Head of caudate nucleus (tissue), 42 donors: ENCODE measurements at places on chromosomes 2 and 18.

DNA sequence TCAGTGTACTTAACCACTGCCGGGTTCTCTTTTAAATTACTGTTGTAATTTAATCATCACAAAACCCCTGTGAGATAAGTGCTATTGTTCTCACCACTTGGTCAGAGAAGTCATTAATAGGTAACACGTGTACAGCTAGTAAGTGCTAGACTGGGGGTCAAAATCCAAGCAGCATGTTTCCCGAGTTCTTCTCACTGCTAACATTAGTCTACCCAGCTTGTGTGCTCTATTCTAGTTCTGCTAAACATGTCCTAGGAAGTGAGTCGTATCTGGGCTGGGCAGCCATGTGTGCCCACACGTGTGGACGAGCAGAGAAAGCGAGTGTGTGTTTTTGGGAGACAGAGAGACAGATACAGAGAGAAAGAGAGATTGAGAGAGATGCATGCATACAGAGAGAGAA, 94.1 kb downstream of the BIN1 start:
- DNase-seq = no peak

GRCh38 chr2:158969715-158970240, 1.3 kb downstream of the TANC1 start:
- peak; percentile 38 for DNase-seq

GRCh38 chr2:164388511-164388910, 232.8 kb downstream of the GRB14 start:
- peak; percentile 15 for DNase-seq

DNA sequence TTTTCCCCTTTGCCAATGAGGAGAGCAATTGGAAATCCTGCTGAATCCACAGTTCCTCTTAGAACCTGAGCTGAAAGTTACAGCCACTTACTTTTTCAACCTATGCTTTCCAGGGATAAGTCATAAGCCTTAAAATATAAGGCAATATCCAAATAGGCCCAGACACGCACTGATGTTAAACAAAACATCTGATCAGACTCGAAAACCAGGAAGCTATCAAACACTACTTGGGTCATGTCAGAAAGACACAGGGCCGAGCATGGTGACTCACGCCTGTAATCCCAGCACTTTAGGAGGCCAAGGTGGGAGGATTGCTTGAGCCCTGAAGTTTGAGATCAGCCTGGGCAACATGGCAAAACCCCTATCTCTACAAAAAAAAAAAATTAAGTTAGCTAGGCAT, 192.1 kb downstream of the SP3 start:
- no peak for DNase-seq

DNA sequence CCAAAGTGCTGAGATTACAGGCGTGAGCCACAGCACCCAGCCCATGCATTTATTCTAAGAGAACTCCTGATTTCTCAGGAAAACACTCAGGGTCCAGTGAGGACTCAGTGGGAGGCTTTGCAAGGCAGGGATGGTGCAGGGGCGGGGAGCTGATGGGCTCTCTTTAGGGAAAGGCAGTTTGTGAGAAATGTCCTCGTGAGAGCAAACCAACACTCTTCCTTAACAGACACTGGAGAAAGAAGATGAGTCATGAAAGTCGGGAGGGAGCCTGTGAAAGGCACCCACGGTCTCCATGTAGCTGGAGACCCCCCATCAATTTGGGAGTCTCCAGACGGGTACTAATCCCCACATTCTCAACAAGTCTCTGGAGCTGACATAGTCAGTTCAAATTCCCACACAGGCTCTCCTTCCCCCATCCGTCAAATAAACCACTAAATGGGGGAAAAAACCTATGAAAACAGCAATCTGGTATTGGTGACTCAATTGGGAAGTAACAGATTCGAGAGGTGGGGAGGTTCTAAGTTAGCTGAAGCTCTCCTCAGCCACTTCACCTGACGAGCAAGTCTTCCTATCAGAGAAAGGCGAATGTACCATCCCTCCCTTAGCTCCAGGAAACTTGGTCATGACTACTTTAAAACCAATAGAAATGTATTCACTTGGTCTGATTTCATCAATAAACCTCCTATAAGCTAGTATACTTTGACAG, 11.0 kb upstream of the CREG2 start:
- DNase-seq = no peak

DNA sequence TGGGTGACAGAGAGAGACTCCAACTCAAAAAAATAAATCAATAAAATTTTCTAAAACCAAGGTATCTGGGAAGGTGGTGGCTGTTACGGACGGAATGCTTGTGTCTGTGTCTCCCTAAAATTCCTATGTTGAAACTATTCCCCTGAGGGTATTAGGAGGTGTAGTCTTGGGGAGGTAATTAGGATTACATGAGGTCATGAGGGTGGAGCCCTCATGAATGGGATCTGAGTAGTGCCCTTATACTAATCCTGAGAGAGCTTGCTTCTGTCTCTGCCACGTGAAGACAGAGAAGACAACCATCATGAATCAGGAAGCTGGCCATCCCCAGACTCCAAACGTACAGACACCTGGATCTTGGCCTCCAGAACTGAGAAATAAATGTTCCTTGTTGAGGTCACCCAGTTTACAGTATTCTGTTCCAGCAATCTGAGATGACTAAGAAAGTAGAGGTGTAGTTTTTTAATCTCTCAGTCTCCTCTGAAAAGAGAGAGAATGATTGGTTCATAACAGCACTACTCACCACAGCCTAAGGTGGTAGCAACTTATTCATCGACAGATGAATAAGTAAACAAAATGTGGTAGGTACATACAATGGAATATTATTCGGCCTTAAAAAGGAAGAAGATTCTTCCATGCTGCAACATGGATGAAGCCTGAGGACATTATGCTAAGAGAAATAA, 38.4 kb downstream of the TGFBRAP1 start:
- no peak for DNase-seq

DNA sequence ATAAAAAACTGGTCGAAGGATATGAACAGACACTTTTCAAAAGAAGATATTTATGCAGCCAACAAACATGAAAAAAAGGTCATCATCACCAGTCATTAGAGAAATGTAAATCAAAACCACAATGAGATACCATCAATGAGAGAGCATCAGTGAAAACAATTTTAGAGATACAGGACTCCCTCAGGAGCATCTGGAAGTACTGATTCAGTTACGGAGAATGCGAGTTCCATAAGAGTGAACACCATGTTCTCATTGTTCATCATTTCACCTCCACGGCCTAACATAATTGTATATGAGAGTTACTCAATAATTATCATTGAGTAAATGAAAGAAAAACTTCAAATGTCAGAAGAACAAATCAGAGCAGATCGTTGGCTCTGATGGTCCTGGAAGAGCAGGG, 140.9 kb upstream of the TANK start:
- DNase-seq = no peak

DNA sequence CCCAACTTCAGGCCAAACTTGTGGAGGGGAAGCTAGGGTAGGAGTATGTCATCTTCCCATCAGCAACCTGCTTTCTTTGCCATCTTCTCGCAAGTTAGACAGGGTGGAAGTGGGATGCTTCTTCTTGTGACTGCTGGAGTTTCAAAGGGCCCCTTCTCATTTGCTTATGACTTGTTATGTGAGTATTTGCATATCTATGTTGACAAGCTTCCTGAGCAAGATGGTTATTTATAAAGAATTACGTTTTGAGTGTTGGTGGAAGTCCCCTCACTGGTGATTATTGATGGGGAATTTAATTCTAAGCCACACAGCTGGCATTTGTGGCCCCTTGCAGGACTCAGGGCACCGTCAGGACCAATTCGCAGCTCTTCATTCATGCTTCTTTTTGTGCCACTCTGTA, 791.0 kb downstream of the LRRTM4 start:
- no peak for DNase-seq

DNA sequence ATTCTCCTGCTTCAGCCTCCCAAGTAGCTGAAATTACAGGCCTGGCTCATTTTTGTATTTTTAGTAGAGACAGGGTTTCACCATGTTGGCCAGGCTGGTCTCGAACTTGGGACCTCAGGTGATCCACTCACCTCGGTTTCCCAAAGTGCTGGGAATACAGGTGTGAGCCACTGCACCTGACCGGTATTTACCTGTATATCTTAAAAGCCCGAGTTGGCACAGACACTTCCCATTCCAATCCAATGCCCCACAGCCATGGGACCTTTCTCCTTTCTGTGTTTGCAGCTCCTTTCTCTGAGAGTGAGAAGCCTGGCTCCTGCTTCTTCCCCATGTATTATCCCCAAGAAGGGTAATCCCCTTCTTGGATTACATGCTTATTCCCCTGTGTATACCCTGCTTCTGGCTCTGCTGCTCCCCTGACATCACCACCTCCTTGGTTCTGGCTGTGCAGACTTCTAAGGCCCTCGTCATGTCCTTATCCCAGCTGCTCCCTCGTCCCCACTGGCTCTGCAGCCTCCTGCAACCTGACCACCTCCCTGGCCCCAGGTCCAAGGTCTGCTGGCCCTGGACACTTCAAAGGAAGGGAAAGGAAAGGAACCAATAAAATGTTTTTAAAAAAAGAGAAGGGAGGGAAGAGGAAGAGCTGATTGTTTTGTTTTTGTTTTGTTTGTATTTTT, 52.8 kb downstream of the INPP5D start:
- no peak for DNase-seq

- DNase-seq = peak; percentile 88
Measured at GRCh38 chr2:96869822-96870625, at the start of gene SEMA4C. SEMA4C (minus strand) TSS chr2:96870080; CDS start chr2:96867886, 2,194 bp downstream.

DNA sequence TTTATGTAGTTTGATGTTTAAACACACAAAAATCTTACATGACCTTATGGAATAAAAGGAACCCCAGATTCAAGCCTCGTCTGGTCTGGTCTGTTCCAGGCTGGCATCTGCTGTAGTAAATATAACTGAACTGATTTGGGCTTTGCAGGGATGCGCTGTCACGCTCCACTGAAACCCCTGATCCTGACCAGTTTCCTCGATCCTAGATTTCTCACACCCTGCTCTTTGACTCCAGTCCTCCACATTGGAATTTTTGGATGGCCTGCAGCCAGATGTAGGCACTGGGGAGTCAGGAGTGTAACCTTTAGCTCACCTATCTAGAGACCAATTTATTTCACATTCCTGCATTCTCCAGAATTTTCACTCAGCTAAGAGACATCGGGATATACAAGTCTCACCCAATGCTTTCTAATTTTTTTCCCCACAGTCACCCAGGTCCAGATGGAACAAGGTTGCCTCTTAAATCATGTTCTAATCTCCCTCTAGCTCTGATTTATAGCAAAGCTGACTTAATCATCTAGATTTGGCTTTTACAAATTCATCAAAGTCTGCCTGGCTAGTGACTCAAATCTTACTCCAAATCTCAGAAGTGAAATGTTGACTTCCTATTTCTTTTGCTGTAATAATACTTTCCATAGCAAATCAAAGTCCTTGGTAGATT, 219.6 kb downstream of the CD226 start:
- DNase-seq = no peak

DNA sequence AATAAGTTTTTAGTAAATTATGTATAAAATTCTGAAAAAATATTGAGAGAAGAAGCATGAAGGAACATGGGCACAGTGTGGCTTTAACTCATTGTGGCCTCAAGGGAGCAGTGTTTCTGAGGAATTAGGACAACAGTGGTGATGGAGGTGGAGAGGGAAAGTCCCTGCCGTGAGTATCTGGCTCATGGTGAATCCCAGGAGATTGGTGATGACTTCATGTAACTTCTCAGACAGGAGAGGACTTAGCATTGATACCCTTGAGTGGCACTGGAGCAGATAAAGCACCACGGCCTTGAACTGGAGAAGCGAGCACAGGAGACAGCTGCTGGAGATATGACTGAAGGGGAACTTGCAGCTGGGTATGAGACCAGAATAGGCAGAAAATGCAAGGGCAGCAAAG, 35.0 kb upstream of the LRP1B start:
- no peak for DNase-seq

DNA sequence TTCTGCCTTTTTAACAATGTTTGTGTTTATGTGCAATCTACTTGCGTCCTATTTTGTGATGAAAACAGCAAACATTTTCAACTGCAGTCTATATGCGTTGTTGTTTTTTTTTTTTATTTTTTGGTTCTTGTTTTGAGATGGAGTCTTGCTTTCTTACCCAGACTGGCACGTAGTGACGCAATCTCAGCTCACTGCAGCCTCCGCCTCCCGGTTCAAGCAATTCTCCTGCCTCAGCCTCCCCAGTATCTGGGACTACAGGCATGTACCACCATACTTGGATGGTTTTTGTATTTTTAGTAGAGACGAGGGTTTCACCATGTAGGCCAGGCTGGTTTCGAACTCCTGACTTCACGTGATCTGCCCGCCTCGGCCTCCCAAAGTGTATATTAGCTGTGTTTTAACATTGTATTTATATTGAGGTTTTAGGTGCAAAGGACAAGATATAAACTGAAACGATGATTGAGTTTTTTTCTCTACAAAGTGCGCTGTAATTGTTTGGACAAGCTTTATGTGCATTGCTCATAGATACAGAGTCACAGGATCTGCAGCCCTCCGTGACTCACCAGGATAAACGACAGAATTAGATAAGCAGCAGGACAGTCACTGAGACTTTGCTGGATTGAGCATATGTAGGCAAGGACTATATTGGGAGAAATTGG, 17.4 kb downstream of the CDH7 start:
- DNase-seq = no peak

GRCh38 chr2:38533180-38533579, 69.5 kb downstream of the HNRNPLL start:
- DNase-seq = no peak

GRCh38 chr2:54635554-54636152, 87.8 kb upstream of the EML6 start:
- DNase-seq = no peak

DNA sequence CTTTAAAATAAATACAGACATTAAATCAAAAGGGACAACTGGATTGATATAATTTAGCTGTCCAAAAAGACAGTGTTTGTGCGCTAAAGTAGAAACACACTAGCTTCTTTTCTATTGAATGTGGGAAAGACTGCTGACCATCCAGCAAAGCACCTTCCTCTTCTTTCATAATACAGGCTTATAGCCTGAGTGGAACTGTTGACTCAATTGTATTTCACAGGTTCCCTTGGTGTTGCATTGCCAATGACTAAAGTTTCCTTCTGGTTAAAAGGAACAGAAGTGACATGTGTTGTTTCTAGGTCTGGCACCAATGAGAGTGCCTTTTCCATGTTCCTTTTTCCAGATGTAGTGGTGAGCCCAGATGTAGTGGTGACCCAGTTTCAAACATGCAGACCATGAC, 412.3 kb downstream of the RNF144A start:
- no peak for DNase-seq

DNA sequence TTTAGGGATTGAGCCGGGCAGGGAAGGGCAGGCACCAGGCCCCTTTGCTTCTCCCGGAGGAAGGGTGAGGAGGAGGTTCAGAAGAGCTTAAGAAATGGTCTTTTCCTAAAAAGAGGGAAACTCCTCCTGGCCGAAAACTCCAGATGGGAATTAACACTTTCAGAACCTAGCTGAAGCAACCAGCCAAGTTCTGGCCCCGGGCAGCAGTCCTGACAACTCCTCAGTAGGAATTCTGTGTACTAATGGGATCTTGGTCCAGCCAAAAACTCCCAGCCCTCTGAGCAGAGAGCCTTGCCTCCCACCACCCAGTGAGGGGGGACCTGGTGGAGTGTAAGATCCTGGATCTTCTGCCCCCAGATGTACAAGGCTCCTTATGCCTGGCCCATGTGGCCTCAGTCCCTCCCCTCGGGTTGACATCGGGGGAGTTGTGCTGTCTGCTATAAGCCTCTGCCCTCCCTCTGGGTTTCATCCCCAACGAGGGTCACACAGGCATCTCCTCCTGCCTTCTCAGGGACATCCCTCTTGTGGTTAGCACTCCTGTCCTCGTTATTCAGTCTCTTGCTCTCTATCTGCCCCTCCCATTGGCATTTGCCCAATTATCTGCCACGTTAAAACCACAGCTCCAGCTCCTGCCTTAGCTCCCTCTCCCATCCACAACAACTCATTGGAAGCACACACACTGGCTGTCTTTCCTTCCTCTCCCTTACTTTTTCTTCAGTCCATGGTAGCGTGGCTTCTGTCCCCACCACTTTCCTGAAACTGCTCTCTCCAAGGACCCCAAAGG, 184.6 kb downstream of the CYP26B1 start:
- DNase-seq = no peak

GRCh38 chr2:226313060-226313459, 486.6 kb downstream of the IRS1 start:
- no peak for DNase-seq
